ENCODE measurements at places on chromosomes 12 and 14.

GRCh38 chr14:100723830-100724437 lies 2.8 kb upstream of the DLK1 start:
- no peaks in the 10 kb centered on the region for H3K4me1 ChIP-seq
- DNase-seq = peak; percentile 40
- H3K27ac ChIP-seq = no peak overlapping the region
- H3K36me3 ChIP-seq = no peaks in the 10 kb centered on the region
- H3K4me3 ChIP-seq = no peak overlapping the region

DNA sequence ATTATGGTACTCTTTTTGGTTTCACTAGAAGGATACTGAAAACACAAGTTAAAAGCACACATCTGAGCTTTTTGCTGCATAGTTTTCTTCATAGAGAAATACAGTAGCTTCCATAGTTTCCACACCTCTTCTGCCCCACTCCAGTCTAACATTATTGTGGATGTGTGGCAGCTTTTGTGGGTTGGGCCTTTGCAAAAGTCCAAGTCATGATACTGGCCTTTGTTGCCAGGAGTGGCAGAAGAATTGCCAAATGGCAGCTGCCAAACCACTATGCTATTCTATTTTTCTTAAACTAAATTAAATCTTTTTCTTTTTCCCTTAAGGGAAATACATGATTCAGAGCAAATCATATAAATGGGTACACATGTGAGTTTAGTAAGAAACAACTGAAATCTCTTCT lies 114.8 kb downstream of the PLEKHA5 start:
- H3K27me3 ChIP-seq = no peaks in the 10 kb centered on the region
- peaks cover 6% of the 10 kb centered on the region for H3K4me1 ChIP-seq
- no peak overlapping the region for H3K4me3 ChIP-seq
- no peak for DNase-seq
- H3K27ac ChIP-seq = no peak overlapping the region

- H3K36me3 ChIP-seq = no peaks in the 10 kb centered on the region
- H3K27me3 ChIP-seq = peaks cover 15% of the 10 kb centered on the region
- no peaks in the 10 kb centered on the region for H3K4me1 ChIP-seq
- no peak for DNase-seq
- no peak overlapping the region for H3K27ac ChIP-seq
Observed at GRCh38 chr14:106318700-106319099, 792.3 kb downstream of the TMEM121 start.

DNA sequence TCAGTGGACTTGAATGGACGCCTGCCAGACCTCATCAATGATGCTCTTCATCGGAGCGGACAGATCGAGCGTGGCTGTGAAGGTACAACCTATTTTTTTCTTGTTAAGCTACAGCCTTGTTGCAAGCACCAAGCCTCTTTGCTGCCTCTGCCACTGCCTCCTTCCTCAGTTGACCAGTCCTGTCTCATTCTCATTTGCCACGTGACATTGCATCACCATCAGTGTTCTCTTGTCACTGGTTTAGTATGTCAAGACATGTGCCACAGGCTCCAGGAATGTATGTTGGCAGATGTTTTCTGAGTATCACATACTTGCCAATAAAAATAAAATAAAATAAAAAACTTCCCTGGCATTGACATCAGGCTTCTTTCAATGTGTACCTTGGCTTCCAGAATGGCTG lies 798.1 kb downstream of the NRXN3 start:
- no peaks in the 10 kb centered on the region for H3K27me3 ChIP-seq
- no peaks in the 10 kb centered on the region for H3K36me3 ChIP-seq
- no peak overlapping the region for H3K27ac ChIP-seq
- no peaks in the 10 kb centered on the region for H3K4me1 ChIP-seq

DNA sequence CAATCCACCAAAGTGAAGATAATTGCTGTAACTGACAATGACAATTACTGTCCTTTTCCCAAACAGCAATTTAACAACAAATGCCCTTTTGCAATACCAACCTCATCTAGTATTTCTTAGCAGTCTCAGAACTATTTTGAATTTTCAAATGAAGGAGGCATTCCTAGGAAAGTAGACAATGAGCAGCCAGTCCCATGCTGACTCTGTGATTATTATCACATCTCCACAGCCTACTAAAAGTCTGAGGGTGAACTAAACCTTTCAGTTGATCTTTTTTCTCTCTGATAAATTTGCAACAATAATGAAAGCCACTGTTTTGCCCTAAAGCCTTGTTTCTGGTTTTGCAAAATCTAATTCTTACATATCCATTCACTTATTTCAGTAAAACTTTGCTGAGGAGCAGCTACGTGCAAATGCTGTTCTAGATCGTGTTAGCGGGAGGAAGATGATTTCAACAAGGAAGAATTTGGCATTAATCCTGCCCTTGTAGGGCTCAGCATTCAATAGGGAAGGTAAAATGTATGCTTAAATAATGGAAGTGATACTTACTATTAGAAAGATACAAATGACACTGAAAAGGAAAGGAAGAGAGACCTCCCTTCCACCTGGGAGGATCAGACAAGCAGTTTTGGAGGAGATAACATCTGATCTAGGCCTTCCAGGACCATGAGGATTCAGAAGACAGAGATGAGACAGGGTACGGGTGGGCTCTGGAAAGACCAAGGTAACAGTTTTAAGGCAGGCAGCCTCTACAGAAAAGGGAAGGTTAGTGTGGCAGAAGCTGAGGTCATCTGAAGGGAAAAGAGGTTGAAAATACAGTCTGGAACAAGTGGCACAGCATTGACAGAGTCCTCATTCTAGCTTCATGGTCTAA lies 47.4 kb downstream of the SLC38A1 start:
- DNase-seq = no peak
- H3K27ac ChIP-seq = peak overlapping the region; percentile 30
- no peaks in the 10 kb centered on the region for H3K27me3 ChIP-seq
- H3K4me3 ChIP-seq = no peak overlapping the region

GRCh38 chr14:105107781-105108515 lies 42.7 kb upstream of the GPR132 start:
- no peak overlapping the region for H3K4me3 ChIP-seq
- H3K27me3 ChIP-seq = peaks cover 17% of the 10 kb centered on the region
- H3K36me3 ChIP-seq = no peaks in the 10 kb centered on the region
- DNase-seq = no peak

- DNase-seq = peak; percentile 10
- H3K4me3 ChIP-seq = no peak overlapping the region
- H3K36me3 ChIP-seq = no peaks in the 10 kb centered on the region
- H3K27ac ChIP-seq = no peak overlapping the region
Observed at GRCh38 chr12:62215506-62215905, 44.7 kb upstream of the USP15 start.

DNA sequence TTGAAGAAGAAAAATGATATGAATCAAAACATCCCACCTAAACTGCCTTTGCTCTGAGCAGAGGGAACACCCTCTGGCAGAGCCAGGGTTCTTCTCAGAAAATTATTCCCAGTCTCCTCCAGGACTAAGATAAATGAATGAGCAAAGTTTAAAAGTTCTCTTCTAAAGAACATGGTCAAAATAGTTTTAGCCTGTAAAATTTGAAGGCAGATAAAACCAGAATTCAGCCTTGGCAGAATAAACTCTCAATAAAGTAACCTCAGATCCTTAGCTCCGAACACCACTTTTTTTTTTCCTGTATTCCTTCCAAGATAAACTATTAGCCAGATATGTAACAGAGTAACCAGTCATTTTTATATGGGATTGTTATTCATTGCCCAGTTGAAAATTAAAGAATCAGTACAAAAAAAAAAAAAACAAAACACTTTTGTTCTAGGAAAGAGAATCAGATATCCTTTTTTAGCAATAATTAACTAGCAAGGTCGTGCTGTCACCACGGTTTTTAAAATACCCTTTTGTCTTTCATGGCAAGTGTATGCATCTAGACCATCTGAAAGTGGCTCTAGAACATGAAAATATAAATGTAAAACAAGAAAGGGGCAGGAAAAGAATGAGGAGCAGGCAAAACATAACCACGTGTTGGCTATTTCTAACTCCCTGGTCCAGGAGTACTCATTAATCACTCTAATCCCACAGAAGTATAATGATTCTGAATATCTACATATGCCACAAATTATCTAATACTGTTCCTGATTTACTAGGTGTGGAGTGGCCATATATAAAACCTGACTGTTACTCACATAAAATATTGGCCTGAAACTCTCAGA lies 60.8 kb downstream of the CAPZA3 start:
- no peaks in the 10 kb centered on the region for H3K4me1 ChIP-seq
- H3K36me3 ChIP-seq = no peaks in the 10 kb centered on the region

DNA sequence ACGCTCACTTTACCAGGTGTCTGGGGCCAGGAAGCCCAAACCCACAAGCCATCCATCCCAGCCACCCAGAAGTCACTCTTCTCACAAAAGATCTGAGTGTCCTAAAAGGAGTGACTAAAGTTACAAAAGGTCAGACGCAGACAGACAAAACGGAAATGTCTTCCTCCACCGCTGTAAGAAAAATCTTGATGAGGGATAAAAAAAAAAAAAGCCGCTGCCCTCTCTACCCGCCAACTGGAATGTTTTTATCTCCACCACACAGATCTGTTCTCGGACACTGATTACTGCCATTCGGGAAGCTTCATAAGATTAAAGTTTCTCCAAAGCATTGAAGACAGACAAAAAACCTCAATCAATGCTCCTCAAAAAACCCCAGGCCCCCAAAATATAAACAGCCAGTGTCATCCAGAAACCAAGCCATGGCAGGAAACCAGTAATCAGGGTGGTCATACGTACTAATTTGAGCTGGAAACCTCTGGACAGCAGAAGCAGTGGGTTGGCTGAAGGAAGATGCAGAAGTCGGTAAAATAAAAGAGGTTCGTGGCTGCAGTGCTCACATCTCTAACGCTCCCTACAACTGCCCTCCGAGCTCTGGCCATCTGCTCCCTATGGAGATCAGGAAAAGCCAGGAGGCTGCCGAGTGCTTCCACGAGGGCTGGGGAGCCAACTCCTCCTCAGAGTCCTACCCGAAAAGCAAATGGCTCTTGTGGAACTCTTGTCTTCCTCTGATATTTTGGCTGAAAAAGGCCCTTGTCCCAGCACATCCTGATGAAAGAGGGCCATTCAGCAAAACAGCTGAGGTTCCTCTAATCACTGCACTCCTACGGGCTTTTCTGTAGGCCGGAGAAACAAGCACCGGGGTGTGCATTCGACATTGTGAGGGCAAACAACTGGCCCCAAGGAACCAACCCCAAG lies 30.3 kb downstream of the SSH1 start:
- peaks cover 40% of the 10 kb centered on the region for H3K36me3 ChIP-seq
- no peak overlapping the region for H3K4me3 ChIP-seq
- peak overlapping the region; percentile 82 for H3K27ac ChIP-seq
- peaks cover 89% of the 10 kb centered on the region for H3K4me1 ChIP-seq
- no peak for DNase-seq
- no peaks in the 10 kb centered on the region for H3K27me3 ChIP-seq

GRCh38 chr12:64759035-64759894 lies at the start of gene GNS:
TSS of gene GNS (minus strand) at chr12:64759406. CDS start at chr12:64759276, 130 bp downstream.
- peak within 1 kb of the TSS; percentile 87 for H3K4me3 ChIP-seq
- H3K27ac ChIP-seq = peak within 1 kb of the TSS; percentile 93
- peaks cover 54% of the 10 kb centered on the region for H3K4me1 ChIP-seq

- DNase-seq = no peak
- H3K4me1 ChIP-seq = no peaks in the 10 kb centered on the region
- no peak overlapping the region for H3K27ac ChIP-seq
- H3K4me3 ChIP-seq = no peak overlapping the region
- no peaks in the 10 kb centered on the region for H3K36me3 ChIP-seq
Observed at GRCh38 chr14:101031186-101031585, 127.7 kb upstream of the RTL1 start.

DNA sequence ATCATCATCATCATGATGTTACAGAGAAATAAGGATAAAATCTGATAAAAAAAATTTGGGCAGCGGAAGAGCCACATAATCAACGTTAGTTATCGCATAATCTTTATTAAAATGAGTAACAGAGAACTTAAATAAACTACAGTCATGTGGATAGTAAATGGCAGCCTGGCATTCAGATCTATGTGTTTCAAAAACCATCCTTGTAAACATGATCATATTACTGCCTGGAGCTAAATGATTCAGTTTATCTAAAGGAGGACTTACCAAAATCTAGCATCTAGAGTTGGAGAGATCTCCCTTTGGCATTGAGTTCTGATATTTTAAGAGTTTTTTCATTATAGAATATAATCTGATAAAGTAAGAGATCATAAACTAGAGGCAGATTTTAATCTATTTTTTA lies 200.1 kb upstream of the MGAT4C start:
- no peaks in the 10 kb centered on the region for H3K36me3 ChIP-seq
- no peaks in the 10 kb centered on the region for H3K4me1 ChIP-seq
- DNase-seq = no peak
- no peak overlapping the region for H3K27ac ChIP-seq

GRCh38 chr12:66584673-66585072 lies 94.2 kb downstream of the GRIP1 start:
- no peaks in the 10 kb centered on the region for H3K36me3 ChIP-seq
- no peaks in the 10 kb centered on the region for H3K27me3 ChIP-seq
- H3K4me3 ChIP-seq = no peak overlapping the region
- no peak overlapping the region for H3K27ac ChIP-seq

DNA sequence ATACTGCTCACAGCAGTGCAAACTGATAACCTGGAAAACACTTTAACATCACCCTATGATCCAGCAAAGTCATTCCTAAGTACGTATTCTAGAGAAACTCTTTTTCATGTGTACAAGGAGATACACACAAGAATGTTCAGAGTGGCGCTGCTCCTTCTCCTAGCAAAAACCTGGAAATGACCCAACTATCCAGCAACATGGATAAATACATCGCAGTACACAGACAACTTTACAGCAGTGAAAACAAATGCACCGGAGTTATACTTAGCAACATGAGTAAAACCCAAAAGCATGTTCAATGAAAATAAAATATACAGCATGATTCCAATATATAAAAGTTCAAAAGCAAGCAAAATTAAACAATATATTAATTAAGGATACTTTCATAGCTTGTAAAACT lies 18.7 kb downstream of the SART3 start:
- no peaks in the 10 kb centered on the region for H3K4me1 ChIP-seq
- H3K27me3 ChIP-seq = no peaks in the 10 kb centered on the region
- no peak overlapping the region for H3K4me3 ChIP-seq
- H3K36me3 ChIP-seq = peaks cover 8% of the 10 kb centered on the region
- H3K27ac ChIP-seq = no peak overlapping the region
- no peak for DNase-seq

- no peak for DNase-seq
- H3K4me1 ChIP-seq = peaks cover 11% of the 10 kb centered on the region
Observed at GRCh38 chr14:90614696-90615516, 201.3 kb downstream of the TTC7B start.

GRCh38 chr12:115761784-115762183 lies 515.7 kb downstream of the MED13L start:
- no peak for DNase-seq
- no peaks in the 10 kb centered on the region for H3K36me3 ChIP-seq
- H3K27me3 ChIP-seq = peaks cover 12% of the 10 kb centered on the region
- no peak overlapping the region for H3K4me3 ChIP-seq

GRCh38 chr14:25009891-25010290 lies 40.1 kb downstream of the STXBP6 start:
- H3K27me3 ChIP-seq = no peaks in the 10 kb centered on the region
- peak overlapping the region; percentile 66 for H3K27ac ChIP-seq
- no peak for DNase-seq
- H3K36me3 ChIP-seq = no peaks in the 10 kb centered on the region

DNA sequence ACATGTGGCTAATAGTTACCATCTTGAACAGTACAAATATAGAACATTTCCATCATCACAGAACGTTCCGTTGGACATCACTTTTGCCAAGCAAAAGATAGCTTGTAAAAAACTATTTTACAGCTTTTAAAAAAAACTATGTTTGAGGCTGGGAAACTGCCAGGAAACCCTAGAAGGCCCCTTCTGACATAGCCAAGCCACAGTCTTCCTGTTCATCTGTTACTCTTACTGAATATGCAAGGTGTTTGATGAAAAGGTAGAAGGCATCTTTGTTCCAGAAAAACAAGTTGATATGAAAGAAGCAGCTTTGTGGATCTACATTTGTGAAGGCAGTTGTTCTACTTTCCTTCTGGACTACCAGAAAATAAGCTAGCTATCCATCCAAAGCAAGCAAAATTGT lies 23.6 kb upstream of the WNK1 start:
- H3K4me3 ChIP-seq = no peak overlapping the region
- no peaks in the 10 kb centered on the region for H3K27me3 ChIP-seq
- H3K36me3 ChIP-seq = no peaks in the 10 kb centered on the region
- H3K27ac ChIP-seq = no peak overlapping the region
- no peak for DNase-seq

Measured in left lung (tissue), 14 donors.